ENCODE measurements at places on chromosomes 16 and 17. TPM values are rescaled to one million over a fixed set of nuclear protein-coding genes. Genes with fewer than 3 reads are reported as not detected.

- peak; percentile 17 for DNase-seq
Observed at GRCh38 chr17:78774453-78774852, 7.6 kb downstream of the CYTH1 start.

DNA sequence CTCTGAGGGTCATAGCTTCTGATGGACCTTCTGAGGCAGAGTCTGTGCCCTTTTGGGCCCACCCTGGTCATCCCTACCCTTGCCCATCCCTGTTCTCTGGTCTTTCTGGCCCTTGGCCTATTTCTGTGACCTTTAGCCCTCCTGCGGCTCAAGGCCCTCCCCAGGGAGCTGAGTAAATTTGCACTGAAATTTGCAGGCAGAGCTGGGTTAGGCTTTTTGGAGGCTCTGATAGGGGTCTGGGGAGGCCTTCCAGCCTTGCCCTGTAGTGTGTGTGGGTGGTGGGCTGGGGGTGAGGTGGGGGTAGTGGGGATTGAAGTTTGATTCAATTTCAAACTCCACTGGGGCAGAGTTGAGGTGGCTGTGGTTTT lies 17.8 kb downstream of the RARA start:
- DNase-seq, result peak; percentile 54

DNA sequence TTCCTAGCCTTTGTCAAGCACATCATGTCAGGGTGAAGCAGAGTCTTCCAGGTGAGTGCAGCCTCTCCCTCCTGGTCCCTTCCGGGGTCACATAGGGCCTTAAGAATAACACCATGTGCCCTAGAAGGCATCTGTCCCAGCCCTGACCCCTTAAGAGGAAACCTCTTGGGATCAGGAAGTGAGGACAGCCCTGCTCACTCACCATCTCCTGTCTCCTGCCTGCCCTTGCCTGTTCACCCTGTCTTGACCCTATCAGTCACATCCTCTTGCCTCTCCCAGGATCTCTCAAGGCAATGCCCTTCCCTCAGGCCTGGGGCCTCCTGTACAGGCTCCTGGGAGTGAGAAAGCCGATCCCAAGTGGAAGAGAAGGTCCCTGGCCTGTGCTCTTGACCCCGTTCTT lies 13.9 kb downstream of the MYL4 start:
- no peak for DNase-seq

GRCh38 chr16:57477531-57478202 lies 8.6 kb downstream of the DOK4 start:
- DNase-seq, result no peak

DNA sequence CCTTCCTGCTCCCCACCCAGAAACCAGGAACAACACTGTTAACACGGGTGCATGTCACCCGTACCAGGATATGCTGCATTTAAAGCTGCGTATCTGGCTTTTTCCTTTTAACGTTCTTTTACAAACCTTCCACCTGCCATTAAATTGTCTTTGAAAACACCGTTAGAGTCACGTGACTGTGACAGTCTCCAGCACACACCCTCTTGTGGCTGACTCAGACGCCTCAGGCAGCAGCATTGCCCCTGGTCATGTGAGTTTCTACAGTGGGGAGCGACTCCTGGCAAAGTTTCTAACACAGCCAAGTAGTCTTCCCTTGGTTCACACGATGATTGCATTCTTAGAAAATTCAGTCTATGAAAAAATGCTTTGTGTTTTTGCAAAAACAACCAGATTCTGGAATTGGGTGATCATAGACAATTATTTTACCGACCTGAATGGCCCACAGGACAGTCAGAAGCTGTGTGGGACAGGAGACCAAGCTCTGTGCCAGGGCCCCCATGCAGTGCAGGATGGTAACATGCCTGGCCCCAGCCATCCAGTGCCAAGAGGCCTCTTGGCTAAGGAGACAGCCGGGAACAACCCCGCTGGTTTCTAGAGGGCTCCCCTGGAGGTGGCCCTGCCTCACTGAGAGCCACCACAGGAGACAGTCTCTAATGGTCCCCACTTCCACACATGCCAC lies 199.1 kb downstream of the KATNIP start:
- DNase-seq, result peak; percentile 91

GRCh38 chr16:19525385-19525723 lies 1.6 kb downstream of the CCP110 start:
- DNase-seq, result no peak

GRCh38 chr17:42210046-42210445 lies 15.8 kb upstream of the GHDC start:
- DNase-seq, result no peak

GRCh38 chr17:72592242-72592966 lies 471.6 kb downstream of the SOX9 start:
- DNase-seq, result peak; percentile 79

GRCh38 chr17:64947152-64947551 lies 27.9 kb upstream of the LRRC37A3 start:
- no peak for DNase-seq

- DNase-seq, result no peak
Observed at GRCh38 chr16:62041401-62041800, 5.2 kb upstream of the CDH8 start.

DNA sequence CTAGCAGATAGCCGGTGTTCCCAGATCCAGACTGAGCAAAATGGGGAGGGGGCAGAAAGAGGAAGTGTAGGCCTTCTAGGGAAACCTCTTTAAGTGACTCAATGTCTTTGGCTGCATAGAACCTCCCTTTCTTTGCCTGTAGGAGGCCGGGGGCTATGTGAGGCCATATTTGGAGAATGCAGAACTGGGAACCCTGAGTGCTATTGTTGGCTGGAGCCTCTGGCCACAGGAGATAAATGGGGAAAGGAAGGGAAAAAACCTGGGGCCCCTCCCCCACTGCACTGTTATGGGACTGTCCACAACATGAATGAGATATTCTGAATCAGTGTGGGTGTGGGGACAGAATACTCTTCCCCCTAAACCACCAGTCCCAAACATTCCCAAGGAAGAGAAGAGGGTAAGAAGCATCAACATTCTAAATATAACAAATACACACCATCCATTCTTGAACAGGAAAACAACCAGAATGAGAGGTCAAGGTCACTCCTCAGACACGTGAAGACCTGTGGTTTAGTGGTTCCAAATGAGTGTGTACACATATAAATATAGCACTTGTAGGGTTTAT lies 2.4 kb downstream of the VPS25 start:
- DNase-seq, result peak; percentile 37

GRCh38 chr17:6797718-6798351 lies 21.8 kb downstream of the FBXO39 start:
- no peak for DNase-seq

GRAP gene
- under 0.01 TPM for total RNA-seq

CASKIN1 gene
- 0.18 TPM for total RNA-seq

HYDIN gene
- total RNA-seq, result 1.5 TPM

FOXF1 gene
- total RNA-seq, result 1.6 TPM
